Natural killer cell (primary cell): ENCODE measurements at places on chromosomes 11 and 22.

DNA sequence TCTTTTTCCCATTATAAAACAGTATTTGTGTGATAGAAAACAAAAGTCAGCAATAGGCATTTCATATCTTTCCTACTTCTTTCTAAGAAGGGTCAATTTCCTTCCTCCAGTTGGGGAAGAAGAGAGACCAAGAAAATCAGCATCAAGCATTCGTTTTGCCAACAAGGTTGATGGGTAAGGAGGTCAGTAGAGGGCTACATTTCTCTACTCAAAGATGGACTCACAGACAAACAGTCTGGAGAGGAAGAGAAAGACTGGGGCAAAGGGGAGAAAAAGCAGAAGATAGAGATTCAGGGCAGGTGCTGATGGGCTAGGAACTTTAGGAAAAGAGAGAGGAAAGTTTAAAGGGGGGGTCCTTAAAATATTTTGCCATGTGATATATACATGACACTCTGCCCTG, 8.6 kb upstream of the MTNR1B start:
- no peak overlapping the region for H3K4me3 ChIP-seq
- H3K27ac ChIP-seq: no peak overlapping the region
- no peaks in the 10 kb centered on the region for H3K36me3 ChIP-seq
- H3K27me3 ChIP-seq: no peaks in the 10 kb centered on the region
- no peak for DNase-seq
- H3K4me1 ChIP-seq: no peaks in the 10 kb centered on the region

- no peaks in the 10 kb centered on the region for H3K36me3 ChIP-seq
- H3K4me3 ChIP-seq: peak overlapping the region; percentile 96
- no peak overlapping the region for H3K27ac ChIP-seq
- H3K27me3 ChIP-seq: no peaks in the 10 kb centered on the region
- peaks cover 46% of the 10 kb centered on the region for H3K4me1 ChIP-seq
- peak; percentile 30 for DNase-seq
These were observed 30.0 kb upstream of the WNT11 start for GRCh38 chr11:76236092-76236999.

DNA sequence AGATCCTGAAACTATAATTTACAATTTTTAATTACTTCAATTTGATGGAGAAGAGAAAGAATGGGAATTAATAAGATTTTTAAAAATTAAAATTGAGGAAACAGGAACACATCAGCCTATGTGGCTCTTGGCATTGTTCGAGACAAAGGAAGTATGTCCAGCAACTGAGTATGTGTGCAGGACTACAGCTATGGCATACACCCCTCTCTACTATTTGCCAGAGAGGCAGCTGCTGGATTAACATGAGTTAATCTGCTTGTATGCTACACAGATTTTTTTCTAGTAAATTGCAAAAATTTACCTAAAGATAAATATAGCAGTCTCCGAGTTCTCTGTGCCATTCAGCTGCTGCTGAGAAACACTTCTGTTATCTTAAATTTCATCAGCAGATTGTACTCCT, 70.6 kb downstream of the PHF21A start:
- no peaks in the 10 kb centered on the region for H3K27me3 ChIP-seq
- no peak for DNase-seq
- no peak overlapping the region for H3K27ac ChIP-seq

DNA sequence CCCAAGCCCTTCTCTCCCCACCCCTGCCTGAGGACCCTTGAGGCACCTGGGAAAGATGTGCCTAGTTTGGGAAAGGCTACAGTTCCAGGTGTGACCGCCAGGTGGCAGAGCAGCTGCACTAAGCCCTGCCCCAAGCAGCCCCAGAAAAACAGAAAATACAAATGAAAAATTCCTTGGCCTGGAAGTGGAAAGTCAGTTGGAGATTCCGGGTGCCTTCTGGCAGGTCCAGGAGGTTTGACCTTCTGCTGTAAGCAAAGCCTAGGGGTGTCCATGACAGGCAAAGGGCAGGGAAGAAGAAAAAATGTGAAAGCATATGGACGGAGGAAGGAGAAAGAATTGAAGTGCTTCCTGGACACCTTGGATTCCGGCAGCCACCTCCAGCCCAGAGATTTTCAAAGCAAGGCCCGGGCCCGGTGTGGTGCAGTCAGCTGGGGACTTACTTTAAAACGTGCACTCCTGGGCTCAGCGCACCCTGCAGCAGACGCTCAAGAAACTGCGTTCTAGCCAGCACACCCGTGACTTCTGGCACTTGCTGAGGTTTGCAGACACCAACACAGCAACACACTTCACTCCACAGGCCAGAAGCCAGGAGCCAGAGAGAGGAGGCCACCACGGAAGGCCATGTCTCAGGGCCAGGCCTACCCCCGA, 37.3 kb upstream of the SLC22A12 start:
- H3K4me3 ChIP-seq: no peak overlapping the region
- DNase-seq: peak; percentile 77
- no peaks in the 10 kb centered on the region for H3K4me1 ChIP-seq
- no peaks in the 10 kb centered on the region for H3K27me3 ChIP-seq

DNA sequence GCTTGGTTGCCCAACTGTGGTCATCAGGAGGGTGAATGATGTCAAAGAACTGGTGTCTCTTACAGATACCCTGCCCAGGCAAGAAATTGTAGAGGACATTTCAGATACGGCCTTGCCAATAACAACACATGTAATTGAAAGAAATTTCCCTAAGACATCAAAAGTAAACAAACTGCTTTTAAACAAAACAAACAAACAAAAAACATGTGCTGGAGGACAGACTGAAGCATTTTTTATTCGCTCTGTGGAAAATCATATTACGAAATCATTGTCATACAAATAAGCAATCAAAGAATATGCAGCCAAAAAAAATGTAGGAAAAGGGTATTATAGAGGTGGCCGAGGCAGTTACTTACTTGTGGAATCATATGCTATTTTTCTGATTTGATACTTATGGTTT, 52.1 kb upstream of the MYEOV start:
- H3K36me3 ChIP-seq: no peaks in the 10 kb centered on the region
- H3K27ac ChIP-seq: no peak overlapping the region
- no peaks in the 10 kb centered on the region for H3K4me1 ChIP-seq

- no peak overlapping the region for H3K4me3 ChIP-seq
- no peaks in the 10 kb centered on the region for H3K27me3 ChIP-seq
- no peak for DNase-seq
- H3K27ac ChIP-seq: no peak overlapping the region
These were observed 59.0 kb upstream of the CD82 start for GRCh38 chr11:44506375-44507016.

GRCh38 chr11:104668797-104669463, 229.3 kb downstream of the CASP12 start:
- H3K27ac ChIP-seq: no peak overlapping the region
- no peaks in the 10 kb centered on the region for H3K27me3 ChIP-seq
- H3K36me3 ChIP-seq: no peaks in the 10 kb centered on the region

DNA sequence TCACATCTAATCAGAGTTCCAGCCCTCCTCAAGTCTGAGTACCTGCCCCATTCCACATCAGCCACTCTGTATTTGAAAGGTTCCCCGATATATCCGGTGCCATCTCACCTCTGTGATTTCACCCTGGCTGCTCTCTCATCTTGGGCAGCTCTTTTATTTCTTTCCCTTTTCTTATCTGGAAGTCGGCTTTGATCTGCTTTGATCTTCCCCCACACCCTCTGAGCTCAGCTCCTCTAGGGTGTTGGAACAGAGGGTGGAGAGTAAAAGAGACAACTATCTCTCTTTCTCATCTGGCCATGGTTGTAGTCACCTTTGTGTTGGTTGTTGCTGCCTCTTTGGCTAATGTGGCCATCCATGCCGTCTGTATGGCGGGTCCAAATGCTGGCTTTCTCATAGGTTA, 108.3 kb downstream of the ENTHD1 start:
- no peak for DNase-seq
- no peaks in the 10 kb centered on the region for H3K36me3 ChIP-seq
- no peak overlapping the region for H3K27ac ChIP-seq
- H3K4me1 ChIP-seq: no peaks in the 10 kb centered on the region
- no peaks in the 10 kb centered on the region for H3K27me3 ChIP-seq
- H3K4me3 ChIP-seq: no peak overlapping the region

GRCh38 chr11:63667995-63668795, 3.0 kb downstream of the ATL3 start:
- H3K4me3 ChIP-seq: no peak overlapping the region
- H3K4me1 ChIP-seq: peaks cover 9% of the 10 kb centered on the region
- no peak overlapping the region for H3K27ac ChIP-seq
- DNase-seq: no peak

DNA sequence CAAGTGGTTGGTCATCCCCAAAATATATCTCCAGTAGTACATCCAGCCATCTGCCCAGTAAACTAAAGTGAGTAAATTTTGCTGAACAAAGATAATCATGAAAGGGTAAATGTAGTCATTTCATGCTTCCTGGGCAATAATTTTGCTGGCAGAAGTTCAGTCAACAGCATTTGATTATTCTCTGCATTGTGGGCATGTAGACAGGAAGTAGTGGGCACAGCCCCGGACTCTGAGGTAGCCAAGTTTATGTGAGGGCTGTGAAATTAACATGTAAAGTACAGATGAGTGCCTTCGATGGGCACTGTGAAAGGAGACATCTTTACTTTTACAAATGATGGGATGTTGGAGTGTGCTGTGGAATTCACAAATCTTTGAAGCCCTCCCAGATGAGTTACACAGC, 312.2 kb upstream of the MTNR1B start:
- H3K4me1 ChIP-seq: no peaks in the 10 kb centered on the region
- H3K4me3 ChIP-seq: no peak overlapping the region
- no peak for DNase-seq
- H3K27me3 ChIP-seq: no peaks in the 10 kb centered on the region
- no peaks in the 10 kb centered on the region for H3K36me3 ChIP-seq

DNA sequence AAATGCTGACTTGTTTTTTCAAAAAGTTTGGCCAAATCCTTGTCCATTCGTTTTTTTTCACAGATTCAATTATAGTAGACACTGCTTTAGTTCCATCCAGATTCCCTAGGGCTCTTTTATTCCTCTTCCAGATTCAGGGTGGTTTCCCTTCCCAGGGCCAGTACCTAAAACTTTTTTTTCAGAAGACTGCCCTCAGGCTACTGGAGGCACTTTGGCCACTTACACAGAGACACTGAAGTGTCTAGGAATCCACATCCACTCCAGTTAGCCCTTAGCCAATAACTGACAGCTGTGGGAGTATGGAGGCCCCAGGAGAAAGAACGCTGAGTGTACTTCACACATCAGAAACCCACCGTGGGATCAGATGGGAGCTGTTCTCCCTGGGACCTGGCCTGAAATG, 77.3 kb downstream of the CCDC34 start:
- no peaks in the 10 kb centered on the region for H3K36me3 ChIP-seq
- H3K27ac ChIP-seq: no peak overlapping the region
- no peaks in the 10 kb centered on the region for H3K27me3 ChIP-seq
- no peak overlapping the region for H3K4me3 ChIP-seq

DNA sequence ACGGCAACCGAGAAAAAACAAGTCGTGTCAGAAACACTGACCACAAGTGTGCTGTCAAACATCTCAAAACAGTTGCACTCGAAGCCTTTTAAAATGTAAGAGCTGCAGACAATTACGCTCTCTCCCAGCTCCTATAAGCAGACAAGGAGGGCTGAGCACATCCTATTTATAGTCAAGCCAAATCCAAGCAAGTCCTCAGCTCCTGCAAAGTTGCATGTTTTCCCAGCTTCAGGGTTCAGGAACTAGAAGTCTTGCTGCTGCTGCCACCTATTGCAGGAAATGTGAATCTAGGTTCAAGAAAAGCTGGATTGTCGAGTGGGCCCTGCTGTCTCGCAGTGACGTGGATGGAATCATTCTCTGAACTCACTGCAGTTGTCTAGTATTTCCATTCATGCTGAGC, 15.5 kb downstream of the EFCAB6 start:
- no peak overlapping the region for H3K4me3 ChIP-seq
- H3K27ac ChIP-seq: no peak overlapping the region
- H3K4me1 ChIP-seq: no peaks in the 10 kb centered on the region
- H3K36me3 ChIP-seq: no peaks in the 10 kb centered on the region

- no peak overlapping the region for H3K27ac ChIP-seq
- no peaks in the 10 kb centered on the region for H3K36me3 ChIP-seq
- no peaks in the 10 kb centered on the region for H3K27me3 ChIP-seq
- no peak for DNase-seq
- no peak overlapping the region for H3K4me3 ChIP-seq
- no peaks in the 10 kb centered on the region for H3K4me1 ChIP-seq
These were observed 78.4 kb downstream of the MYO7A start for GRCh38 chr11:77206264-77207018.

DNA sequence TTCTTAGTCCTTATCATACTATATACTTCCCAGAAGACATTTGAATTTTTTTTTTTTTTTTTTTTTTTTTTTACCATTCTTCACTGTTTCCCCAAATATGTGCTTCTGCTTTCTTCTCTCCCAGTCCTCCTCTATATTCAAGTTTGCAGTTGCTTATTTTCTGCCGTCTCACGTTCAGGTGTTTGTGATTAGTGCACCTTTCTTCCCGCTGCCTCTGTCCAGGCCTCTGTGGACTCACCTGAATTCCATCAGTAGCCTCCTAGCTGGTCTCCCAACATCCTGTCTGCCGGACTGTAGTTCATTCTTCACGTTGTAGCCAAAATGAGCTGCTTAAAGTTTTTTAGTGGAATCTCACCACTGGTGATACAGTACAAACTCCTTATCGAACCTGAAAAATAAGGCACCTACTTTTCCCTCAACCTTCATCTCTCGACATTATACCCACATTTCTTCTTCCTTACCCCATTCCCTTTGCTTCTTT, 795 bp upstream of the MSANTD4 start:
- DNase-seq: no peak
- no peaks in the 10 kb centered on the region for H3K27me3 ChIP-seq
- H3K36me3 ChIP-seq: no peaks in the 10 kb centered on the region
- H3K4me1 ChIP-seq: peaks cover 7% of the 10 kb centered on the region
- H3K4me3 ChIP-seq: peak overlapping the region; percentile 95
- peak overlapping the region; percentile 73 for H3K27ac ChIP-seq

- H3K27me3 ChIP-seq: no peaks in the 10 kb centered on the region
- H3K27ac ChIP-seq: no peak overlapping the region
- no peak for DNase-seq
- peaks cover 35% of the 10 kb centered on the region for H3K4me1 ChIP-seq
- no peaks in the 10 kb centered on the region for H3K36me3 ChIP-seq
These were observed 56.0 kb downstream of the ZBTB16 start for GRCh38 chr11:114115451-114115928.

GRCh38 chr11:18313965-18314763, 7.8 kb downstream of the HPS5 start:
- H3K4me3 ChIP-seq: no peak overlapping the region
- H3K4me1 ChIP-seq: no peaks in the 10 kb centered on the region
- H3K27ac ChIP-seq: no peak overlapping the region
- DNase-seq: no peak
- H3K36me3 ChIP-seq: peaks cover 28% of the 10 kb centered on the region
- no peaks in the 10 kb centered on the region for H3K27me3 ChIP-seq

GRCh38 chr11:3959015-3959902, 103.8 kb downstream of the STIM1 start:
- no peaks in the 10 kb centered on the region for H3K27me3 ChIP-seq
- H3K27ac ChIP-seq: no peak overlapping the region
- DNase-seq: no peak

GRCh38 chr11:62715150-62716130, 8.0 kb downstream of the GNG3 start:
- H3K27me3 ChIP-seq: no peaks in the 10 kb centered on the region
- H3K36me3 ChIP-seq: peaks cover 74% of the 10 kb centered on the region
- DNase-seq: no peak
- H3K27ac ChIP-seq: no peak overlapping the region
- peaks cover 3% of the 10 kb centered on the region for H3K4me1 ChIP-seq

- no peaks in the 10 kb centered on the region for H3K27me3 ChIP-seq
- H3K4me3 ChIP-seq: peak overlapping the region; percentile 11
- H3K4me1 ChIP-seq: peaks cover 38% of the 10 kb centered on the region
- no peak for DNase-seq
- peaks cover 16% of the 10 kb centered on the region for H3K36me3 ChIP-seq
These were observed 5.0 kb downstream of the CYB561A3 start for GRCh38 chr11:61356706-61357105.

- H3K4me3 ChIP-seq: no peak overlapping the region
- no peak for DNase-seq
- H3K27ac ChIP-seq: no peak overlapping the region
- H3K27me3 ChIP-seq: no peaks in the 10 kb centered on the region
- peaks cover 19% of the 10 kb centered on the region for H3K4me1 ChIP-seq
These were observed 286.4 kb downstream of the CADM1 start for GRCh38 chr11:115217726-115218311.
